ENCODE measurements at places on chromosomes 2 and 18.

- DNase-seq: no peak
These were observed 440.7 kb downstream of the RND3 start for GRCh38 chr2:150046810-150047209.

GRCh38 chr2:10668402-10669012 is 21.3 kb downstream of the NOL10 start:
- DNase-seq: no peak

DNA sequence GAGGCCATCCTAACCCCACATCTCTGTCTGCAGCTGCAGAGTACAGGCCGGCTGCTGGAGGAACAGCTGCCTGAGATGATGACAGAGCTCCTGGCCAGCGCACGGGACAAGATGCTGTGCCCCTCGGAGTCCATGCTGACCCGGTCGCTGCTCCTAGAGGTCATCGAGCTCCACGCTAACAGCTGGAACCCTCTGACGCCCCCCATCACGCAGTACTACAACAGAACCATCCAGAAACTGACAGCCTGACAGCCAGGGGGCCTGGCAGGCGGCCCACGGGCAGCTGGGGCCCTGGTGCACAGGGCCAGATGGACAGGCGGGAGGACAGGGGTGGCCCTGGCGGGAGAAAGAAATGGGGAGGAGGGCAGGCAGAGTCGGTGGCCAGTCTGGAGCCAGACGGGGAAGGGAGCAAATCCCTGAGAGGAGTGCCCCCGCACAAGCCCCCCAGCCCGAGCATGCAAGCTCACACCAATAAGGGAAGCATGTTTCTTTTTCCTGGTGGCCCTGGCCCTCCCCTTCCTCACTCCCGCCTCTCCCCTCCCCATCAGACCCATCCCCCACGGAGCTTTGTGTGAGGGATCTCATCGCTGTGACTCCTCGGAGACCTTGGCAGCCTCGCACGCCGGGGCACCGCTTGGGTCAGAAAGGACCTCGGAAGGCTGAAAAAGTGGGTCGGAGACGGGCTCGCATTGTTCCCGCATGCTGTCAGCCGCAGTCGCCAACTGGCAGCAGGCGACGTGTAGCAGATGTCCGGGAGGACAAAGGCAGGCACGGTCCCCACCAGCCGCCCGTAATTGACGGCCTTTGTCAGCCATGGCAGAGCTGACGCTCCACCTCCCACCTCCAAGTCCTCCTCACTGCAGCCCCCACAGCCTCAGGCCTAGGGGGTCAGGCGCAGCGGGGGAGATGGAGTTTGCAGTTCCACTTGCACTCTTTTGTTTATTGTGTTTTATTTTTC is 91.2 kb downstream of the SMAD7 start:
- DNase-seq: no peak

DNA sequence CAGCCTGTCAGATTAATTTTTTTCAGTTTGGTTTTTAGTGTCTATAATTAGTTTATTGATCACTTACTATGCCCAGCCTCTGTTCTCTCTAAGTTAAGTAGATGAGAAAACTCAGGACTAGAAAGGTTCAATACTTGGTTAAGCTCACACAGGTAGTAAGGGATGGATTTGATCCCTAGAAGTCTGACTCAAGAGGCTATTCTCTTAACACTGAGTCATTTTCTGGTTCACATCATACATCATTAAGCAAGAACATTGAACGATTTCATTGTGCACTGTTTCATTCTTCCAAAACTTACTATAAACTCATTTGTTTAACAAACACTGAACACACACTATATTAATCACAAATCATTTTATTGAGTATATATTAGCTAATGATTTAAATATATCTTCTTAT is 54.1 kb upstream of the SLC38A11 start:
- no peak for DNase-seq

- DNase-seq: no peak
These were observed 6.4 kb upstream of the PSD4 start for GRCh38 chr2:113167115-113167932.

- no peak for DNase-seq
These were observed 113.7 kb downstream of the XRCC5 start for GRCh38 chr2:216222650-216223352.

DNA sequence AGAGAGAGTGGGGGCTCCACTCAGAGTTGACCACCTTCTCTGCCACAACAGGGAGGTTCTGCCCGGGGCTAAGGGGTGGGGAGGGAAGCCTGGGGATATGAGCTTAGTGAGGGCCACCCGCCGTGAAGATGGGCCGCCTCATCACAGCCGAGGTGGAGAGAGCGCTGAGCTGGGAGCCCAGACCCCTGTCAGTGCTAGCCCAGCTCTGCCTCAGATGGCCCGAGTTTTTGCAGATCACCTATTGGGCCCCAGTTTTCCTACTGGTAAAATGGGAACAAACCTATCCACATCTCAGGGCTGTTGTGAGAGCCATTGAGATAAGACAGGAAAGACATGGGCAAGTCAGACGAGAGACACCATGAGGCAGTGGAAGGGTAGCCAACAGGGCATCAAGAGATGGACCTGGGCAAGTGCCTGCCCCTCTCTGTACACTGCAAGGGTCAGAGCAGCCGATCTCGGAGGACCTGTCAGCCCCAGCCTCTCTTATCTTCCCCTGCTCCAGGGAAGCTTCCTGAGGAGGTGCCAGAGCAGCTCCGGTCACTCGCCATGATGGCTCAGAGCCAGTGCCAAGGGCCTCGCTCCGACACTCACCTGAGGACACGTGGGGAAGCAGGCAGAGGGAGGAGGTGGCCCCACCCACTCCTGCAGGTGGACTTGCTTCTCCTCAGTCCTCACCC is 88.9 kb downstream of the MCFD2 start:
- no peak for DNase-seq

DNA sequence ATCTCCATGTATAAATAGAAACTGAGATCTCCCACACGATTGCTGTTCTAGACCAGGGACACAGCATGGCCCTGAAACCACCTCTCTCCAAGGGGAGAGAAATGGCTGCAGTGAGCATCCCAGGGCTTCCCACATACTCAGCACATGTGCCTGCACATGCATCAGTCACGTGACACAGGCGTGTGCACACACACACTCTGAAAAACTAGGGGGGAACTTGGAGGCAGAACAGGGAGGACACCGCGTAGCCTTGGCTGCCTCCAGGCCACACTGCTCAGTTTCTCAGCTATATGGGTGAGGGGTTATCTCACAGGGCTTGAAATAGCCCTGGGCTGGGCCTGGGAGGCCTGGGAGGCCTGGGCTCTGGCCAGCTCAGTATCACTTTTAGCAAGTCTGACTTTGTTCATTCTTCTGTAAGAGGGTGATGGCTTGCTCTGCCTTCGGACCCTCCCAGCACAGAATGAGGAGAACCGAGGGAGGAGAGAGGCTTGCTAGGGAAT is 66.9 kb downstream of the EMX1 start:
- DNase-seq: no peak

- no peak for DNase-seq
These were observed 1.5 kb downstream of the C18orf54 start for GRCh38 chr18:54359233-54359632.

- DNase-seq: no peak
These were observed 217.6 kb downstream of the NDUFA10 start for GRCh38 chr2:239807568-239807967.

DNA sequence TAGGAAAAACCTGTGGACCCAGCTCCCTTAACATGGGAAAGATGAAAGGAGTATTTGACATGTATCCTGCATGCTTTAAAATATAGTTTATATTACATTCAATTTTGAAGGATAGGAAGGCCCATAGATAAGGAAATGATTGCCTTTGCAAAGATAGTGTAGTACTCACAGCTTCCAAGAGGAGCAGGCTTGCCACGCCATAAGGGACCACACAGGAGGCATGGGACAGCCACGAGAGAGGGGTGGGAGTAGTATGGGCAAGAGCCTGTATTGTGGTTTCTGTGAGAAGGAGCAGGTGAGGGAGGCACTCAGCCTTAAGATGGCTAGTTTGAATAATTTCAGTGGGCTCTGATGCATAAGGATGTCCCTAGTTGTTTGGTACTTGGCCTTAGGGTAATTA is 740.3 kb downstream of the SATB2 start:
- no peak for DNase-seq

GRCh38 chr2:26401739-26402541 is at the start of gene DRC1:
DRC1 (plus strand) TSS chr2:26401920; CDS start chr2:26401990, 70 bp downstream.
- no peak for DNase-seq

DNA sequence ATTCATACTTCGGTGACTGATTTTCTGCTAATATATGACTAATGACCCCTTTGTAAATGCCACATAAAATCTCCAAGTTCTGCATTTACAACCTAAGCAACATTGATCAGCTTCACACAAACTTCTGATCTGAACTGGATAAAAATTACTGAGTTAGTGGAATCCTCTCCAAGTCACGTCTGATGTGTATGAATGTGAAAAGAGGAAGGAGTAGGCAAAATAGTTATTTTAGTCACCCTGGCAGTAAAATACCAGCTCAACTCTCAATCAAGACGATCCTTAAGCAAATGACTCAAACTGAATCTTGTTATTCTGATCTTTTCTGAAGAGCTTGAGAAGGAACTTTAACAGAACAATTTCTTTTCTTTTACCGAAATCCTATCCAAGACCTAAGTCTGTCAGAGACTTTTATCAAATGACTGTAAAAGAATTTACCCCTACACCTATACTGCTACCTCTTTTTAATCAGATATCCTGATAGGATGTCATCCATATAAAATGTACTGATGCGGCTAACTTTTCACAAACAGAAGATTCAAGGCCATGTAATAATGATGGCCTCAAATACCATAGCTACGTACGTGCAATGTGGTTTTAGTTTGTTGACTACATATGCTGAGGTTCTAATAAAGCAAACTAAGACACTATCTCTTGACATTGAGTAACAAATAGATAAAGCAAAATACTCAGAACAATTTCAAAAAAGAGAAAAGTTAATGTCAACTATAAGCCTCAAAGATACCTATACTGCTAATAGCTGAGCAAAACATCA is 23.7 kb downstream of the CUL3 start:
- no peak for DNase-seq

Data from activated CD8-positive, alpha-beta memory T cell treated with anti-CD3 and anti-CD28 coated beads for 48 hours (primary cell).